ENCODE measurements at places on chromosomes 5 and 9.

DNA sequence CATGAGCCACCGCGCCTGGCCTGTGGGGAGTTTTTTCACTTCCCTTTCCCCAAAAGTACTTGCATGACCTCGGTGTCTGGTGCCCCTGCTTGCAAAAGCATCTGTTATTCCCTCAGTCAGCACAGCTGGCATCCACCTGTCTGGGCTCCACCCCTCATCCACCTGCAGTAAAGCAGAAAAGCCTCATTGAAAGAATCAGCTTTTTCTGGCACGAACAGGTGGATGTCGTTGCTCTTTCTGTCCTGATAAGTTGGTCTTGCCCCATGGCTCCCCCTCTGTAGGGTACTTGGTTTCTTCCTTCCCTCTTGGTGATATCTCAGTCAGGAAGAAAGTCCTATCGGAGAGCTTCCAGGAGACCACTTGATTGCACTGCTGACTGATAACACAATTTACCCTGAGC lies 37.4 kb downstream of the WWC1 start:
- DNase-seq: peak; percentile 72

DNA sequence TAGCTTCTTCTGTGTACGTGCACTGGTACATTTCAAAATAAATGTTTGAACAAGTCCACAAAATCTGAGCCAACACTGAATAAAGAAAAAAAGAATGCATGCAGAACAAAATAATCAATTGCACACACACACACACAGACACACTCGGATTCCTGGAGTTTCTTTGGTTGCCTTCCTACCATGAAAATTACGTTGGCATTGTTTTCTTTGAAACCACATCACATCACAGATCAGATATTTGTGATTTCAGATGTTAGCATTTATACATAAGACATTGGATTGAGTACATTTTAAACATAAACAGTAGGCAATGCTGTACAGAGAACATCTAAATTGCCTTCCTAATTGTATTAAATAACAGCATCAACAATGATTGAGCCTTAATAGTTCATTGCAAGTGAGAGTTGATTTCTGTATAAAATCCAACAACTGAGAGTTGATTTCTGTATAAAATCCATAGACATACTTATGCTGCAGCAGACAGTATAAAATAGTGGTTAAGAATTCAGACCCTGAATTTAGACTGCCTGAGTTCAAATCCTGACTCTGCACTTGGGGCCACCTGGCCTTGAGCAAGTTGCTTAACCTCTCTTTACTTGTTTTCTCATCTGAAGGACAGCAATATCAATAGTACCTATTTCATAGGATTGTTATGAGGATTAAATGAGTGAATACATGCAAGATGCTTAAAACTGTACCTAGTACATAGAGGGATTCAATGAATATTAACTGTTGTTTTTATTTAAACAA lies 101.7 kb upstream of the IFNE start:
- DNase-seq: no peak

DNA sequence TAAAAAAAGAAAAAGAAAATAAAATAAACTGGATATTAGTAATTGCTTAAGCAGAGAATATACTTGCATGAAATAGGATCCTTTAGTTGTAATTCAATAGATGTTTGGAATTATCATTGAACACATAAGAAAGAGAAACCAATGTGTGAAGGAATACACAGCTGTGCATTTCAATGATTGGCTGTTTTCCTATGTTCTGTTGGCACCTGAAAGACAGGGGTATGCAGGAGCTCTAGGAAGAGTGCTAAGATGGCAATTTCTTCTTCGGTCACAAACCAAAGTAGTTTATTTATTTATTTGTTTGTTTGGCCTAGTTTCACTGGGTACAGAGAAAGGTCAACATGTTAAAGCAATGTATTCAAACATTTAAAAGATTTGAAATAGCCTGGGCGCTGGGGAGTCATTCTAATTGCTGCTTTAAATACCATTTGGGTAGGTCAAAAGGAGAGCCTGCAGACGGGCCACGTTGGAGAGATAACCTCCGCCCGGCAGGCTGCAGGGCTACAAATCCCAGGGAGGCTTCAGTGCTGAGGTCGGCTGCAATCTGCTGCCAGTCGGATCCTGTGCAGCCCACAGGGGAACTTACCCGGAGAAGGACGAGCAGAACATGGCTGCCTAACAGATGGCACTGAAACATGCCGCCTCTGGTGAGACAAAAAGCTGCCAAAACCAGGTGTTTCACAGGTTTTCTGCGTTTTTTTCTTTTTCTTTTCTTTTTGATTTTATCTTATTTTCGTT lies 154.2 kb upstream of the TYRP1 start:
- DNase-seq: no peak

- no peak for DNase-seq
Measured at GRCh38 chr9:98879094-98879962, 64.4 kb upstream of the COL15A1 start.

GRCh38 chr5:16808021-16808420 lies 128.1 kb downstream of the MYO10 start:
- no peak for DNase-seq

GRCh38 chr5:141735823-141736222 lies 53.8 kb upstream of the ARAP3 start:
- DNase-seq: no peak

DNA sequence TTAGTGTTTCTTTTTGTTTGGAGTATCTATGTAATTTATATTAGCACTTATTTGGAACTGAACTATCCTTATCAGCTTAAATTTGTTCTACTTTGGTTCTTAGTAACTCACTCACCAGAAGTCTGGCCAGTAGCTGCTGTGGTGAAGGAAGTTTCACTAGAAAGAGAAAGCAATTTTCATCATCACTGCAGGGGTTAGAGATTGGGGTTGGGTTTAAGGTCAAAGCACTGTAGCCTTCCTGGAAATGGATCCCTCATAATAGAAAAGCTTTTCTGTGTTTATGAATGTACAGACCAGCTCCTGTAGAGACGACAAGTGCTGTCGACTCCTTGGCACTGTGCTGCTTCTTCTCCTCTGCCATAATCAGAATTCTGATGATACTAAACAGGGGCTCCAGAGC lies 22.2 kb downstream of the MROH2B start:
- DNase-seq: no peak

DNA sequence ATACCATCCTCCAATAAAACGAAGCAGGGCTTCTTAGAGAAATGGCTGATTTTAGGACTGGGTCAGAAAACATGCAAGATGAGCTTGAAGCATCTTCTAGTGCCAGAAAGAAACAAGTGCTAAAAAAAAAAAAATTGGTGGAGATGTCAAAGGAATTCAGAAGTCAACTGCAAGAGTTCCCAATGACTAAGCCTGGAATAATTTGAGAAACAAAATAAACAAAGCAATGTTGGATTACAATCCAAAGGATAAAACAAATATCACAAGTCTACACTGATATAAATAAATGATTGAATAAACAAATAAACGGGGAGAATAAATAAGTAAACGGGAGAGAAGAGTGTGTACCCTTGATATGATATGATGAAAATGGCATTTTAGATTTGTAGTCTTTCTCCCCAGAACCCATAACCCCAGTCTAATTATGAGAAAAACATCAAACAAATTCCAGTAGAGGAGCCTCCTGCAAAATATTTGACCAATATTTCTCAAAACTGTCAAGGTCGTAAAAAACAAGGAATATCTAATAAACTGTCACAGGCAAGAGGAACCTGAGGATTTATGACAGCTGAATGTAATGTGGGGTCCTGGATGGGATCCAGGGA lies 63.5 kb upstream of the CCL21 start:
- DNase-seq: no peak

GRCh38 chr9:72855321-72855720 lies 97.5 kb downstream of the ALDH1A1 start:
- no peak for DNase-seq

GRCh38 chr5:113607361-113607760 lies 93.9 kb downstream of the YTHDC2 start:
- no peak for DNase-seq

- DNase-seq: no peak
Measured at GRCh38 chr9:76150013-76150412, 244.2 kb downstream of the RFK start.

DNA sequence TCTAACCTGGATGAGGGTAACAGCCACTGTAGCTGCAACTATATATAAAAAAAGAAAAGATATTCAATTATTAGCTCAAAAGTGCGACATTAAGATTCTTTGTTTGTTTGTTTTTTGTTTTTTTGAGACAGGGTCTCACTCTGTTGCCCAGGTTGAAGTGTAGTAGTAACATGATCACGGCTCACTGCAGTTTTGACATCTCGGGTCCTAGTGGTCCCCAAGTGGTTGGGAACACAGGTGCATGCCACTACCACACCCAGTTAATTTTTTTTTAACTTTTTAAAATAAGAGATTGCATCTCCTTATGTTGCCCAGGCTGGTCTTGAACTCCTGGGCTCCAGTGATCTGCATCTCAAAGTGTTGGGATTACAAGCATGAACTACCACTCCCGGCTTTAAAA lies 61.8 kb downstream of the MEF2C start:
- no peak for DNase-seq

GRCh38 chr9:27462434-27462833 lies 61.7 kb upstream of the IFNK start:
- no peak for DNase-seq

DNA sequence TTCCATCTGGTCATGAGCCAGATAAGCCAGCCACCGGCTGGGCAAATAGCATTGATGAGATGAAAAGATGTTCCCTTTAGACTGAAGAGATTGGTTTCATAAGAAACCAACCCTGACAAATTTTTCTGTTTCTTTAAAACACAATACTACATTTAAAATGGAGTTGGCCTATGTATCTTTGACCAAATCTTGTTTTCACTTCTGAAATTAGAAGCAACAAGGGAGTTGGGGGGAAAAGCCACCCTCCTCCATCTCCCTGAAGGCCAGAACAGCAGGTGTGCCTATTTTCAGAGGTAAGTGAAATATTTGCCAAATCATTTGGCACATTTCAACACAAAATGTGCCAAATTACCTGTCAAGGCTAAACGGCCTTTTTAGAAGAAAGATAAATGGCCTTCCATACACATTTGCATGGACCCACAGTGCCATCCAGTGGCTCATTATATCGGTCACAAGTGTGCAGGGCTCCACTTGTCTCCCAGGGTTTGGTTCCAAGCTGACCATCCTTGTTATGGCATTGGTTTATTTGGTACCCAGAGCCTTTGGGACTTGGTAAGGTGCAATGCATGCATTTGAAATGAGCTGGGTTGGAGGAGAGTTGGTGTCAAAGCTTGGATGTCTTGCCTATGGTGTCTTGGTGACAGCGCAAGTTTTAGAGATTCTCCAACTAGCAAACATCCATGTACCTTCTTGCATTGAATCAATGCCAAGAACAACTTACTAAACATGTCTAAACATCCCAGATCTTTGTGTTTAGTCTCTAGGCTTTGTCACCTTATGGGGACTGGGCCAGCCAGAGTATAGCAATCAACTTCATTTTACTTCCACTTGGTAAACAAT lies 372.0 kb upstream of the KIF2A start:
- DNase-seq: peak; percentile 52

DNA sequence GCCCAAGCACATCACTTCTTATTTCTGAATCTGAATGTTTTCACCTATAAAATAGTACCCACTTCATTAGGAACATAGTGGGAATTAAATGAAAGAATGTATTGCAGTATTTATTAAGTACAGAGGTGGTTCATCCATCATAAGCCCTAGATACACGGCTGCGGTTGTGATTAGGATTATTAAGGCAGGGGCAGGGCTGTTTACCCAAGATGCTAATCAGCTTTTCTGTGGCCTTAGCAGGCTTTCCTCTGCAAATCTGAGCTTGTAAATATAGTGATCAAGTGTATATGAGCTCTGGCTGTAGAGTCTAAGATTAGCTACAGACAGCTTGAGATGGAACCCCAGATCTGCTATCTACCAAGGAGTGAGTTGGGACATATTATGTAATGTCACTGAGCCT lies 124.1 kb upstream of the ADRA1B start:
- DNase-seq: no peak

DNA sequence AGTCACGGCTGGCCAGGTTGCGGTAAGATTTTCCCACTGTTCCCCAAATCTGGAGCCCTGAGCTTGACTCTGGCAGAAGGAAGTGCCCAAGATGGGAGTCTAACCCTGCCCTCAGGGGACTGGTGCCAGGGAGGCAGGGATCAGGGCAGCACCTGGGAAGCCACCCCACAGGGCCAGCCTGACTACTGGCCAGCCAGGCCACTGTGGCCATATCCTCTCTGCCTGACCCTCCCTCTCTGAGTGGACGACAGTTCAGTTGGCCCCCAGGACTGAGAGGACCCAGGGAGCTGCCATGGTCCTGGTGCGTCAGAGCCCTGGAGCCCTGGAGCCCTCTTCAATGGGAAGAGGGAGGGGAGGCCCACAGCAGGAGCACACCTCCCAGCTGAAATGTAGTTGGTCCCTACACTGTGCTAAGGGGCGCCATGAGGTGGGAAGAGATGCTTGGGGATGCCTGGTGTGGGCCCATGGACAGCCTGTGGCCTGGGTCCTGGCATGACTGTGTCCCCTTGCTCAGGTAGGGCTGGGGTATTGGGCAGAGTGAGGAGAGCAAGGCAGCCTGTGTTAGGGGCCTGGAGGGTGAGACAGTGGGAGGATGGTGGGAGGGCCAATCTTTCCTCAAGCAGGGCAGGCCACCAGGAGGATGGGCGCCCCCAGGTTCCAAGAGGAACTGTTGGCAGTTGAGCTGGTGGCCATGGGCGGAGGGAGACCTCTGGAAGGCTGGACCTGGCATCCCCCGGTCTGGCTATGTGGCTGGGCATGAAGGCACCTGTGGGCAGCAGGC lies 81.1 kb downstream of the PHF2 start:
- DNase-seq: no peak

DNA sequence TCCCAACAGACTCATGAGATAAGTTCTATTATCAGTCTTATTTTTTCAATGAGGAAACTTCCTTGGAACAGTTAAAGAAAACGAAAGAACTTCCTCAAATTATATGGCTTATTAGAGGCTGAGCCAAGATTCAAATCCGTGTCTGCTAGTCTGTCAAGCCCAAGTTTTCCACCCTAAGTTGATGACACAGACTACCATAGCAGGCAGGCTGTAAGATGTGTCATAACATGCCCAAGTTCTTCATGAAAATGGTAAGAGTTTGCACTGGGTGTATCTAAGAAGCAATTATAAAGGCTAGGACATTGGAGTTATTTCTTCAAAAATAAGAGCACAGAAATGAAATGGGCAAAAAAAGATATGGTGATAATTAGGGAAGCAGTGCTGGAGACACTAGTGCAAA lies 634.5 kb downstream of the BRINP1 start:
- no peak for DNase-seq

Data from renal pelvis (tissue), 12 donors.